ENCODE measurements at places on chromosomes 5 and 9.

GRCh38 chr5:131218392-131218791, 45.5 kb upstream of the CDC42SE2 start:
- DNase-seq: no peak

DNA sequence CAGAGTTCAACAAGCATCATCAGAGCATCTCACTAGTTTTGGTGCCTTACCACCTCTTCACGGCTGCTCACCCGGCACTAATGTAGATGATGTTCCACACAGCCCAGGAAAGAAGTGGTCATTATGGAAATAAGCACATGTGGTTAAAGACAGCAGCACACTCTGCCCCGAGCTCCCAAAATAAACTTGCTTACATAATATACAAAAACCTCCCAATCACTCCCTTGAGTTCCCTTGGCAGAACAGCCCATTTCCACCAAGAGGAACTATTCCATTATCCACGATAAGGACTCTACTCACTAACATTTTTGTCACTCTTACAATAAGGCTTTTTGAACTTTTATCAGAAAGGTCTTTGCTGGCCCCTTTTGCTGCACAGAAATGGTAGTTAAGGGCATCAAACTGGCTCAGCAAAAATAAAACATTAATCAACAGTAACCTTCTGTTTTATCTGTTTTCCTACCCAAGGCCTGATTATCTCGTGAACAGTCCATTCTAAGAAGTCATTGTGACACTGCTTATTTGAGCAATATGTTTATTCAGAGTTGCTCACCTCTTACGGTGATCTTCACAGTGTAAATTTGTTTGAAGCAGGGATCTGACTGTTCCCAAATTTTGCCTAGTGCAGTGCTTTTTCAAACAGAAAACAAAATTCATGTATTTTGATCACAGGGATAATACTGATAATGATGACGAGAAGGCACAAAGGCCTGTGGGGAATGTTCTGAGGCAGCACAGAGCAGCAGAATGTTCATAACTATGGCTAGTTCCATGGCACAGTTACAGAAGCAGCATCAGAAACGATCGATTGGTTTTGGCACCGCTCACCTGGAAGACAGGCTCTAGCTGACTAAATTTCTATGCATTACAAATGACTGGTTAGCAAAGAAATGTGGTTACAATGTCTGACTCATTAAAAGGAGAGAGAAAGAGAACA, 399.8 kb upstream of the PIK3R1 start:
- no peak for DNase-seq

DNA sequence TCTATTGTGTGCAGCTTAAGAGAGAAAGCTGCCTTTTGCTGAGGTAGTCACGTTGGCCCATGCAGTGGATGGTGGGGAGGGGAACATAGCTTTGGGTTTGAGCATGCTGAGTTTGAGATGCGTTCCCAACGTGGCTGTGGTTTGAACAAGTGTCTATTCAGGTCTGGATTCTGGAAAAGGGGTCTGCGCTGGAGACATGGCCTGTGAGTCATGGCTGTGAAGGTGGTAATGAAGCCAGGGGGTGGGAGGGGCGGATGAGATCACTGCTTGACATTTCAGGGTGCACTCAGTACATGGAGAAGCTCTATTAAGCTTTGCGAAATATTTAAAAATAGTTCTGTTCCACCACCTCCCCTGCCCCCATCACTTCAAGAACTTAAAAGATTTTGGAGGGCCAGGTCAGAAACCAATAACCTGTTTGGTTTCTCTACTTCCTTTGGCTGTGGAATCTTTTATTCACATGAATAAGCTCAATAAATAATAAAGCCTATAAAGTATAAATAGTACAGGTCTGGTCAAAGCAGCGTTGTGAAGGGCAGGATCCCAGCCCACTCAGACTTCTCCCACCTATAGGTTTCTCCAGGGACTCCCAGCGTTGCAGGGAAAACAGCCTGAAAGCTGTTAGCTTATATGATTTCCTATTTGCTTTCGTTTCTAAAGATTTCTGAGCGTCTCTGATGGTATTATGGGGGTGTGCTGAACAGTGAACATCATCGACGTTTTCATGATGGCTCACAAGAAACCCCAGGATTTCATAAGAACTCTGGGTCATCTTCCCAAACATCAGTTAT, 189.9 kb downstream of the NSG2 start:
- DNase-seq: no peak

DNA sequence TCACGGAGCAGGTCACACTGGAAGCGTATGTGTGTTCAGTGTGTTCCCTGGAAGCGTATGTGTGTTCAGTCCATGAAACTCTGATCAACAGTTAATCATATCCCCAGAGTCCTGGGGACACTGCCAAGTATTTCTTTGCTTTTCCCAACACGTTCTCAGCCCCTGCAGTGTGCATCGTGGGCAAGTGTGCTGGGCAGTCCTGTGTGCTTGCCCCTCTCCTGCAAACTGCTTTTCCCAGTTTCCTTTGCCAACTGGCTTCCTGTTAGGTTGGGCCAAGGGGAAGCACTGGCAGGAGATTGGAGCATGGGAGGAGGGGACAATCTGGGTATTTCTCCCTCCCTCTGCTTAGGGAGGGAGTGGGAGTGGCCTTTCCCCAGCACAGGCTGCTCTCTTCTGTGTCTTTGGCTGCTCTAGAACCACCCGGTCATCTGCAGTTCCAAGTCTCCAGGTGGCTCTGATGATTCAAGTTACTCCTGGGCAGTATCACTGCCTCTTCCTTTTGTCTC, 36.8 kb upstream of the NEK6 start:
- DNase-seq: no peak

- DNase-seq: no peak
Observed at GRCh38 chr9:126216826-126217225, 109.8 kb upstream of the MVB12B start.
